RWPE2 (cell line): ENCODE measurements at places on chromosomes 7 and 10.

DNA sequence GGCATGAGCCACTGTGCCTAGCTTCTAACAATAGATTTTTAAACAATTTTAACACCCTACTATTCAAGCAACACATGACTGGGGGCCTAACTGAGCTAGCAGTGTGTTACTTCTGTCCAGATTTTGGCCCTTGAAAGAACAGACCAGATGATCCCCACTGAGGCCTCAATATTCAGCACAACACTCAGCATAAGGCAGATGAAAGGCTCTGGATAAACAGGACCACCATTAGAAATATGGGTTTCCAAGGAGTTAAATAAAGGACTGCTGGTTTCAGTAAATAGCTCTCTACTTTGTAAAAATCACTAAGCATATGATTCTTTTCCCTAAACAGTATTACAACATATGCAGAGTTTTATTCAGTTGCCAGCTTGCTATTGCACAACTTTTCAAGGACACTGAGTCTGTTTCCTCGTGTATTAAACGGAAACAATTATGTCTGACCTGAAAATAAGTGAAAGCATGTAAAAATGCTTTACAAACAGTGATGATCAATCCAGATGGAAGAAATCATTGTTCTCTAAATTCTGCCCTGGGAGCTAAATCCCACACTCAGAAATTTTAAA is 23.8 kb upstream of the FZD1 start:
- no peak for DNase-seq

DNA sequence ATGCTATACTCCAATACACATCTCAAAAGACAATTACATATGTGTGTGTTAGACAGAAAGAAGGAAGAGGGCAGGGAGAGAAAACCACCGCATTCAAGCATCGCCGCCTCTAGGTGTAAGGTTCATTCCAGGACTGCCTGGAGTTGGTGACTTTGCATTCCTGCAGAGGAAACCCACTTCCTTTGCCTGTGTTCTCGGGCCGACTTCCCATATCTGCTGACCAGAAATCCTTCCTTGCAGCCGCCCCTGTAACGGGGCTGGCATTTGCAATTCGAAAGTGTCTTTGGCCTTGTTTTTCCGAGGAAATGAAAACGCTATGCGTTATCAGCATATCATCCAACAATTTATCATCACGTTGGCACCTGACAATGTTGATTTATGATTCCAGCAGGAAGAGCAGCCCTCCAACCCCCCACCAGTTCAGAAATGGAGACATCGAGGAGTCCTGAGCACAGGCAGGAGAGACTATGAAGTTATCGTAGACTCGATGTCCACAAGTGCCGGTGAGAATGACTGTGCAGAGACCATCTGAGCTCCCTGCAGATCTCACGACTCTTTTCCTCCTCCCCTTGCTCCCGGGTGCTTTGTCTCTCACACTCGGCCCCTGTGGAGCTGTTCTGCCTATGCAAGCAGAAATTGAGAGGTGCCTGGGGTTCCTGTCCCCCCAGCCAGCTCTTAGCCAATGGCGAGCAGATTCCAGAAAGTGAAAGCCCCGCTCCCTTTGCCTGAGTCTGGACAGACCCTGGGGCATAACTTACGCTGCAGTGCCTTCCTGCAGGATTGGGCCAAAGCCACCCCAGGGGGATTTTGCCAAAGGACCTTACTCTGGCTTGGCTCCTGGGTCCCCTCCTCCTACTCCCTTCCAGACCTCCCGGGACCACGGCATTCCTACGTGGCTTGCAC is 68.9 kb upstream of the FOXK1 start:
- DNase-seq: no peak

DNA sequence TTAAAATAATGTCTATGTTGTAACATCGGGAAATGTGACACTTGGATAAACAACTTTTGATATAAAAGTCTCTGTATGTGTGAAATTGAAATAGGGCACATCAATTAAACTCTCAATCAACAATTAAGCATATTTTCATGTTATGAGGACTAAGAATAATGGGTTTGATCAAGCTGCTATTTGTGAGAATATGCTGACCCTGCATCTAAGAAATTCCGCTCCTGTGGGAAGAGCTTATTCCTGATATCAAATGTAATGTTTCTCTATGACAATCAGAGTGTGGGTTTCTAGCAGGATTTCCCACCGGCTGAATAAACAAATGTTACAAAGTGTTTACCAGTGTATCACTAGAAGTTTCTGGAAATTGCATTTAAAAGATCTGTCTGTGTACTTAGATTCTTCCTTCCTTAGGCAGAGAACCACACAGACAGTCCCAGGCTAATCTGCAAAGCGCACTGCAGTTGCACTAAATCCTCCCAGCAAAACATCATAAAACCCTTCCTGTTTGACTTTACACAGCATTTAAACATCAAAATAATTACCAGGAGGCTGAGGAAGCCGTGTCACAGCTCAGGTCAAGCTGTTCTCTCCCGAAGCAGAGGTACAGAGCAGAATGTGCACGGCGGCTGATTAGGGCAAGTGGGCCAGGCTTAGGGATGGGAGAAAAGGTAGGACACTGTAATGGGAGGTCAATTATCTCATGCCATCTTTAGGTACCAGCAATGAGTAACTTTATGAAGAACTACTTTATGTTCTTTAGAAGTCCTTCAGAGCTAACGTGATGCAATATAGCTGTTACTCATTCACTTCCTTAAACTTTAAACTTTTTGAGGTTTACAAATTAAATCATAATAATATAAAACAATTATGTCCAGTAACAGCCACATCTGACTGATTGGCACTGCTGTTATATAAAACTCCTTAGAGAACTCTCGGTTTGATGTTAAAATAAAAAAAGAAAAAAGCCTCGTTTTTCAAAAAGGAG is 109.1 kb upstream of the CTTNBP2 start:
- DNase-seq: no peak

GRCh38 chr7:131688738-131689661 is 132.6 kb upstream of the PODXL start:
- DNase-seq: no peak

GRCh38 chr10:32015386-32015785 is 40.8 kb downstream of the KIF5B start:
- no peak for DNase-seq

DNA sequence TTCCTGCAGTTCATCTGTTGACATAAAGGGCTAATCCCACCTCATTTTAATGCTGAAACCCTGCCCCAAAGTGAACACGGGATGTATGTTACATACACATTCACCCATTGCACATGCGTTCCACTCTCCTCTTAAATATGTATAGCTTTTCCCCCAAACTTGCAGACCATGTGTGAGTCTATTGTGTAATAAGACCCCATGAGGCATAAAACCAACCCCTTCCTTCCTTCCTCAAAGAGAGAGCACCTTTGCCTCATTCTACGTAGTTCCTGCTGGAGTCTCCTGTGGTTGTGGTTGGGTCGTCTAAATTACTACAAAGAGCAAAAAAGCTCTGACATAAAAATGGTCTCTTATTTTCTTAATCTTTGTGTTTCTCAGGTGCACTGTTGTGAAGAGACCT is 345.7 kb upstream of the KLF6 start:
- no peak for DNase-seq

GRCh38 chr7:151851145-151851751 is 25.7 kb downstream of the PRKAG2 start:
- peak; percentile 30 for DNase-seq

- DNase-seq: peak; percentile 78
Measured at GRCh38 chr7:75565132-75565837, 73.2 kb downstream of the SPDYE5 start.

GRCh38 chr7:80347173-80347572 is 164.7 kb downstream of the GNAT3 start:
- no peak for DNase-seq

DNA sequence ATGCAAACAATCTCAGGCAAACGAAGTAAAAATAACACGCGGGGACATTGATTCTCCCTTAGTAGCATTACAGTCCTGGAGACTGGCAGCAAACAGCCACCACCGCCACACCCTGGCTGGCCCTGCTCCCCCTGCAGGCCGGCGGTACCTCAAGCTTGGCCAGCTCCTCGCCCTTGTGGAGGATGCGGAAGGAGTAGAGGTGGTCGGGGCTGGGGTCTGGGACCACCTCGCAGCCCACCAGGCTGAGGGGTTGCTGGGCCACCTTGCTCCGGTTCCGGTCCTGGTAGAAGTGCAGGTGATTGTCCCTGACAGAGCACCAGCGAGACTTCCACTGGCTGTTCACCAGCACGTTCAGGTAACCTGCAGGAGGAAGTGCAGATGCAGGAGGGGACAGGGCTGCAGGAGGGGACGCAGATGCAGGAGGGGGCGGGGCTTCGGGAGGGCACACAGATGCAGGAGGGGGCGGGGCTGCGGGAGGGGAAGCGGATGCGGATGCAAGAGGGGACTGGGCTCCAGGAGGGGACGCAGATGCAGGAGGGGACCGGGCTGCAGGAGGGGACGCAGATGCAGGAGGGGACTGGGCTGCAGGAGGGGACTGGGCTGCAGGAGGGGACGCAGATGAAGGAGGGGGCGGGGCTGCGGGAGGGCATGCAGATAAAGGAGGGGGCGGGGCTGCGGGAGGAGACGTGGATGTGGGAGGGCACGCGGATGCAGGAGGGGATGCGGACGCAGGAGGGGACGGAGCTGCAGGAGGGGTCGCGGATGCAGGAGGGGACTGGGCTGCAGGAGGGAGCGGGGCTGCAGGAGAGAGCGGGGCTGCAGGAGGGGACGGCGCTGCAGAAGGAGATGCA is 65.7 kb downstream of the VWA2 start:
- no peak for DNase-seq

DNA sequence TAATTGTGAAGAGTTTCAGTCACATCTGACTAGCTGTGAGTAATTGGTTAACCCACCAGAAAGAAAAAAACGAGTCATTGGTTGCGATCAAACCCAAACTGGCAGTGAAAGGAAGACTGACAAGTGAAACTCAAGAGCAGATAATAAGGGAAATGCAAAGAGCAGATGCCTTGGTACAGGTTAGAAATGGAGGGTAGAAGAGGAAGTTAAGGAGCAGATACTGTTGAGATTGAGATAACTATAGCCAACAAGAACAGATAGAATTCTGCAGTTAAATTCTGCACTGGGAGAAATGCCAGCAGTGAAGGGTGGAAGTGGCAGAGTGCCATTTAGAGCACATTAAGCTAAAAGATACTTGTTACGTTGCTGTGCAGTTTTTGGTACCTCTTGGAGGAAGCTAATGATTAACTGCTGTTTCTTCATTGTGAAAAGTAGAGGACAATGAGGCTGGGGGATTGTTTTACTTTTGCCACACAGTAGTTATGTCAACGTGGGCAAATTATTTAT is 65.8 kb downstream of the CDK13 start:
- no peak for DNase-seq

- DNase-seq: no peak
Measured at GRCh38 chr7:57404967-57405421, 45.0 kb upstream of the ZNF716 start.

DNA sequence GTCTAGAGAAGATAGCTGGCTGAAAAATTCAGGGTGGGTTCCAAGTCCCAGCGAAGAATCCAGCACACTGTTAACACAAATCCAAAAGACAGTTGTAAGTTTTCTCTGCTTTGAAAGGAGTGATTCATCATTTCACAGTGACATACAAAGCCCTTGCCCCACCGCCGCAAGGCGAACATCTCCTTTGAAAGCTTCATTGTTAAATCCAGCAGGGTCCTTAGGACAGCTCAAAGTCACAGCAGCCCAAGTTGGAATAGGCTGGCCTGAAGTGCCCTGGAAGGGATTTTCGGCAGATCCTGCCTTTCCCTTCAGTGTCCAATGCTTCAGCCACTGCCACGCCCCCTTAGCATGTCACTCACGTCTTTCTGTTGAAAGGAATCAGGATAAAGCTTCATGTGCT is 526.1 kb downstream of the CALN1 start:
- DNase-seq: no peak

DNA sequence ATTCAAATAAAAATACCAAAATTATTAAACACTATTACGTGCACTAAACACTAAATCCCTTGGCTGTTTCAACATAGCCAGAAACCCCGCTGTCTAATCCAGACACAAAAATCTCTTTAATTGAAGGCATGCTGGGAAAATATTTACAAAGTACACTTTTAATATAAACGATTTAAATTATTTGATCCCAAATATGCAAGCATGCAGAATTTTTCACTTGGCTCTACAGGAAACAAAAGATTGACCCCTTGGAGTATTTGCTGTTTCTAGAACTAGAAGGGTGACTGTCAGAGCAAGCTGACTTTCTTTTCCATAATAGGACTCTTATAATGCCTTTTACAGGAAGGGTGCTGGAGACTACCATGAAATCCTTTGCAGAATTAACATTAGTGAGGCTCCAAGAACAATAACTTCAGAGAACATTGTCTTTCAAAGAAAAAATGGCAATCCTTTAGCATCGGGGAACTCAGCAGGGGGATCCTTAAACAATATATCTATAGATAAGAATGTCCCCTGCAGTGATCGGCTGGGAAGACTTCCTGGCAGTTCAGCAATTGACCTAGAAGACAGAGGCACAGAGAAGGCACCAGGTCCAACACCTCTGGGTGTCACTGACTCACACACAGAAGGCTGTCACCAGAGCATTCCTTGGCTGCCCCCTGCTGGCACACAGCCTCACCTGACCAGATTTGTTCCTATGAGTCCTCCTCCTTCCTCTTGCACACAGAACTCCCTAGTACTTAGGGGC is 55.8 kb upstream of the MRLN start:
- DNase-seq: no peak
